ENCODE measurements at places on chromosomes 1 and 21.

GRCh38 chr21:38444691-38445090, 53.6 kb downstream of the ERG start:
- no peak for DNase-seq

DNA sequence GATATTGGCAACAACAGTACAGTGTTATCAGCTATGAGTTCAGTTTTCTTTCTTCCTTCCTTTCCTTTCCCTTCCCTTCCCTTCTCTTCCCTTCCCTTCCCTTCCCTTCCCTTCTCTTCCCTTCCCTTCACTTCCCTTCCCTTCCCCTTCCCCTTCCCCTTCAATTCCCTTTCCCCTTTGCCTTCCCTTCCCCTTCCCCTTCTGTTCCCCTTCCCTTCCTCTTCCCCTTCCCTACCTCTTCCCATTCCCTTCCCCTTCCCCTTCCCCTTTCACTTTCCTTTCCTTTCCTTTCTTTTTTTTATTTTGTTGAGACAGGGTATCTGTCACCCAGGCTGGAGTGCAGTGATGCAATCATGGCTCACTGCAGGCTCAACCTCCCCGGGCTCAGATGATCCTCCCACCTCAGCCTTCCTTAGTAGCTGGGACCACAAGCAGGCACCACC, 72.3 kb upstream of the CAPZB start:
- no peak for DNase-seq

DNA sequence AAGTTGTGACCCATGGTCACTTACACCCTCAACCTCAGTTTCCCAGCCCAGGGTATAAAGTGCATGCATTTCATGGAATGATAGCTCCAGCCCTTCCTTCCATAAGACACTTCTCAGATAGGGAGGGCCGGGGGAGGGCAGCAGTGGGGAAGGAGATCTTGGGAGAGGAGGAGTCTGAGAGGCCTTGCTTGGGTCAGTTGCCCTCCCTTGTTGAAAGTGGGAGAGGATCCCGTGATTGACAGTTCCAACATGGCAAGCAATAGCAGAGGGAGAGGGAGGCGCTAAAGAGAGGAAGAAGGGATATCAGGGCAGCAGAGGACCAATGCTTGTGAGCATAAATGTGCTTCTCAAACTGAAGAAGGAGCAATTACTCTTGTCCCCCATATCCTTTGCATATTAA, 244.4 kb downstream of the CHRM3 start:
- no peak for DNase-seq

DNA sequence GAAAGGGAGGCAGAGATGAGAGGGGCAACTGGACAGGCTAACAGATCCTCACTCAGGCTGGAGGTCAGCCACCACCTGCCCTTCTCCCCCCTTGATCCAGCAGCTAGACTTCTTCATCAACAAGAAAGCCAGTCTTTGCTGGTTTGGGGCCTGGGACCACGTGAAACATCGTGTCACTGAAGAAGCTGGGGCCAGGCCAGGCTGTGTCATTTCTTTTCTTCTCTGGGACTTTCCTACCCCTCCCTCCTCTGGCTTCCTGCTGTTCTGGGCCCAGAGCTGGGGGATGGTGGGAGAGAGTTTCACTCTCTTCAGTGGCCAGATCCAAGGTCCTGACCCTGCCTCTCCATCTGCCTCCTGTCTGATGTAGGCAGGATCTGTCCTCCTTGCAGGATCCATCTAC, 18.1 kb upstream of the SLC26A9 start:
- no peak for DNase-seq

DNA sequence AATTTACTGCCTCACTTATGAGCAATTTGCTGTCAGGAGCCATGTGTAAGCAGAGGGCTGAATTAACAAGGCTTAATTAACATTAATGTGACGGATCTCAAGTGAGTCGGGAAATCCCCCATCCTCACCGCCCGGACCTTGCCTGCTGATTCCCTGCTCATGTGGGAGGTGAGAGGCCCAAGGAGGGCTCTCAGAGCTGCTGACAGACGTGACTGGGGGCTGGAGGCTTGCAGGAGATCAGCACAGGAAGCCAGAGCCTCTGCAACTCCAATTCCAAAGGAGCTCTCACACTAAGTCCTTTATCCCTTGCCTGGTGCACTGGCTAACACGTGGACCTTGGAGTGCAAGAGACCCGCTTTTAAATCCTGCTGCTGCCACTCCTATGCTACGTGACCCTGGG, 19.4 kb downstream of the LRP8 start:
- no peak for DNase-seq

DNA sequence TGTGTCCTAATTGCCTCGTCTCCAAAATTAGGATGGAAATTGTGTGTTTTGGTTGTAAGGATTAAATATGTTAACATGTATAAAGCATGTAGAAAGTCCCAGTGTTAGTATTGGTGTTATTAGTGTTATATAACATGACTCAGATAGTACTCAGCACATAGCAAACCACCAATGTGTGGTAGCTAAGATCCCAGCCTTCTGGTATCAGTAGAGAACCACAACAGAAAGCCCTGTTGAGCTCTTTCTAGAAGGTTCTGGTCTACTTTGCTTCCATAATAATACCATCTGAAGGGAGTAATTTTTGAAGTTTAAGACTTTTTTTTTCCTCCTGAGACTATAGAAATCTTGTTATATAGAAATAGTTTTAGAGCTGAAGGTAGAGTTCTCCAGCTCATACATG, 259.3 kb upstream of the SGIP1 start:
- DNase-seq: no peak

Measured in hematopoietic multipotent progenitor cell treated with erythropoietin and hydrocortisone succinate and interleukin-3 and kit ligand, for 4 days (in vitro differentiated cells).